ENCODE measurements at places on chromosomes 6 and 20.
A peak's percentile ranks its signal among the peaks of the same experiment; 100 is the strongest.

- DNase-seq = peak; percentile 94
Observed at GRCh38 chr20:34875642-34876405, 588 bp upstream of the ACSS2 start.

- no peak for DNase-seq
Observed at GRCh38 chr6:16800942-16801341, 39.7 kb upstream of the ATXN1 start.

DNA sequence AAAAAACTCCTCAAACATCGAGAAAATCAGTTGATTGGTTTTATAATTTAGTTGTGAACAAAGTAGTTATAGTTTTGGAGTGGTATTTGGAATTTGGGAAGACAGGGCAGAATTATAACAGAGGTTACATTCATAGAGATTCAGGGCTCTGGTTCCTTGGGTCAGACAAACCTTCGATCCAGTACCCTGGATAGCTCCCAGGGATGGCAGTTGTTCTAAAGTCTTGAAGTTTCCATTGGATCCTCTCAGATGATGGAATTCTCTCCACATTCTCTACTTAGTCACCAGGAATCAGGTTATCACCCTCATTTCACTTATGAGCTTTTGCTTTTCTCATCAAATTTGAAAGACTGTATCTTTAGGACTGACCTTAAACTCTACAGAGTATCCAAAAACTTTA, 285.1 kb downstream of the CENPW start:
- no peak for DNase-seq

DNA sequence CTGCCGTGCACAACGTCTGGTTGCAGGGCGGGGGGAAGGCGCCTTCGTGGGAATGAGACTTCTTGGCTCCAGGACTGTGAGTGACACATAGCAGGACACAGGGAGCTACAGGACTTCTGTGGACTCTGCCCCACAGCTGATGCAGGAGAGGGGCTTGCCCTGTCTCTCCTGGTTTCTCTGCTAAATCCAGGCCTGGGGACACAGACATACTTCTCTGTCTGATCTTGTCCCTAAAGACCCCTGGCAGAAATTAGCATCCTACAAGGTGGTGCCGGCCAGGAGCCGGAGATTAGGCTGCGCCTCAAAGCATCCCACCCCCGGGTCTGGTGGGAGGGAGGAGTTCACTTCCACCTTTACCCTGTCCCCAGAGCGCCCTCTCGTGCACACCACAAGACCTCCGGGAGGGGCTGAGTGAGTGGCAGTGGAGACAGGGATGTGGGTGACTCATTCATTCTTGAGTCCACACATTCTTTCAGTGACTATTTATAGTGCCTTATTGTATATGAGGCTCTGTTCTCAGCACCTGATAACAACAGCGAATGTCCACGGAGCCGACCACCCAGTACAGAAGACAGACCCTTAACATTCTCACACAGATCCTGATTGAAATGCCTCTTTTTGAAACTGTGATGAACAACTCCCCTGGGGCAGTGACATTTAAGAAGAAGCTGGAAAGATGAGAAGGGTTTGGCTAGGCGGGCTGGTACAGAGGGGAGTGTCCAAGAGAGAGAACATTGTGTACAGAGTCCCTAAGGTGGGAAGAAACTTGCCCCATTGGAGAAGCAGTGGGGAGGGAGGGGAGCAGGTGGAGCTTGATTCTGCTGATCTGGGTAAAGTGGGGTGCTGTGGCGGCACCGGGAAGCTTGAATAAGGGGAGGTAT, 39.0 kb downstream of the GMPR start:
- no peak for DNase-seq

DNA sequence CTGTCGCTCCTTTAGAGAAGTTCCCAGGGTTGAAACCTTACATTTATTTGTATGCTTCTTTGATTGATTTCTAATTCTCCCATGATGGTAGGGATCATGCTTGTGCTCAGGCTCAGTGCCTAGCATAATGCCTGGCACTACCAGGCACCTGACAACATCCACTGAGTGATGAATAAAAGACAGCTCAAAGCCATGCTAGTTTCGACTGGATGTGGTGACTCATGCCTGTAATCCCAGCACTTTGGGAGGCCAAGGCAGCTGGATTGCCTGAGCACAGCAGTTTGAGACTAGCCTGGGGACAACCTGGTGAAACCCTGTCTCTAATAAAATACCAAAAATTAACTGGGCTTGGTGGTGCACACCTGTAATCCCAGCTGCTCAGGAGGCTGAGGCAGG, 11.6 kb upstream of the CD164 start:
- DNase-seq = no peak

GRCh38 chr6:89492025-89492640, 59.2 kb downstream of the ANKRD6 start:
- DNase-seq = peak; percentile 31

- DNase-seq = peak; percentile 20
Observed at GRCh38 chr6:43013097-43013842, 476 bp downstream of the MEA1 start.

DNA sequence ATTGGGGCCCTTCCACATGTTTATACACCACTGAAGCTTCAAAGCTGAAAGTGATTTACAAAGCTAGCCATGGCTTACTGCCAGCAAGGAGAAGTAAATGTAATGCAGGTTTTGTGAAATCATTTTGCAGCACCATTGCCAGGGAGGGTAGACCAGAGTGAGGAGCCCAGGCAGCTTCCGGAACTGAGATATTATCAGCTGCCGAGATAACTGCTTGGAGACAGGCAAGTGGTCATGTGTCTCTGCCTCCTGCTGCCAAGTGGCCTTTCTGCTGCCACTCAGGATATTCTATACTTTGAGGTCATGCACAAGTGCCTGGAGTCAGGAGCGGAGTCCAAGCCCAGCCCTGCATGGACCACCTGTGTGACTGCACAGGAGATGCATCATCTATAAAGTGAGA, 160.2 kb downstream of the SYNDIG1 start:
- no peak for DNase-seq

DNA sequence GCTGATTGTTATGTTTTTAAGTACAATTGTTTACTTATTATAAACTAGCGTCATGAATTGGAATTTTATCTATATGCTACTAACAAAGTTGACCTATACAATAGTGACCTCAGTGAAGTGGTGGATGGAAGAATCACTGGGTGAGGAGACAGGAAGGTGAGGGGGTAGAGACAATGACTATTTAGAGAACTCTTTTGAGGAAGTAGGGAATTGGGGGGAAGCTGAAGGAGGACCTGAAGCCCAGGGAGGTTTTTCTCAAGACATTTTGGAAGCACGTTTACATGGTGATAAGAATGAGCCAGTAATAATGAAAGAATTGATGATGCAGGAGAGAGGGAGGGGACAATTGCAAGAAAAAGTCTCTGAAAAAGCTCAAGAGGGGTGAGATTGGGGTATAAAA, 96.4 kb downstream of the RPS12 start:
- no peak for DNase-seq

DNA sequence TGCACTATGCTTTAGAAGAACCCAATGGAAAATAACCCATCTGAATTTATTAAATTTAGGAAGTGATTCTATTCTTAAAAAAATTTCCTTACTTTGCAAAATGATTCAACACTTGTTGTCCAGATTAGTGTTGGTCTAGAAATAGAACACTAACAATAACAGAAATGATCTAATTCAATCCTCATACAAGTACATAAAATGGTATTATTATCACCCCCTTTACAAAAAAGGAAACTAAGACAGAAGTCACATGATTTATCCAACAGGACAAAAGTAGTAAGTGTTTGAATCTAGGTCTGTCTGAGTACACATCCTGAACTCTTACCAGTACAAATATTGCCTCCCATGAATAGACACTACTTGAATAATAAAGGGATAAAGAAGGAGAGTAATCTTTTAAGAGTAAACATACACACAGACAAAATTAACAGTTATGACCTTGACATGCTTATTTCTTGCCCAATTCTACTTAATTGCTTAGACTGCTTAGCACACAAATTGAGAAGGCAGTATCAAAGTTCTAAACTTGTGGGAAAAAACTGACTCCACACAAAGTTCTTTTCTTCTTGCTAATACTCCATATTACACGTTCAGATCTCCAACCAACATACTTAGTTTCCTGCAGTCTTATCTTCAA, 195.4 kb upstream of the RUNX2 start:
- DNase-seq = no peak

DNA sequence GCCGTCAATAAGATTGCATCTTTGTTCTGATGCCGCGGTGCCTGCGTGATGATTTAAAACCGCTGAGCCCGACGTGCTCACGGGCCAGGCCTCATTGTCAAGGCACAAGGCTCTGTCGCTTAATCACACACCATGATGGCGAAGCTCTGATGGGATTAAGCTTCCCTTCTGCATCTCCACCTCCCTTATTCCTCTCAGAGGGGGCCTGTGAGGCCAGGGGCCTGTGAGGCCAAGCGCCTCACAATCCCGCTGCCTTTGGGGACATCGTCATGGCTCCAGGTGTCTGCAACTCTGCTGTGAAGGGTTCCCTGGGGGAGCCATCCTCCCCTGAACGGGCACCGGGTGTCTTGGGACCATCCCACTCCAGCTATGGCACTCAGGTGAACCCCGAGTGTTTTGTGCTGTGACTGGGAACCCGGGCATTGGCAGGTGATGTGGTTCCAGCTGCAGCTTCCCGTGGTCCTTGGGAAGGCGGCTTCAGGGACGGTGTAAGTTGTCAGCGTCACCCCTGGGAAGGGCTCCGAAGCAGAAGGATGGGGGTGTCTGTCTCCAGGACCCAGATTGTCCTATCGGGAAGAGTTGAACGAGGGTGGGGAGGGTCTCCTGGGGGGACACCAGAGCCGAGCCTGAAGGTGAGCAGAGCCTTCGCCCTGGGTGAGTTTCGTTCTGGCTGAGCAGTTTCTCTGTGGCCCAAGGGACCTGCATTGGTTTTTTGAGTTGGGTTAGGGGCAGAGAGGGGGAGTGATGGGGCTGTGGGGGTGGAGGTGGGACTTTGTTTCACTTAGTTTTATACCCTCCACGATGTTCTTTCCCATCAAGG, 18.0 kb upstream of the BHLHE23 start:
- DNase-seq = no peak

DNA sequence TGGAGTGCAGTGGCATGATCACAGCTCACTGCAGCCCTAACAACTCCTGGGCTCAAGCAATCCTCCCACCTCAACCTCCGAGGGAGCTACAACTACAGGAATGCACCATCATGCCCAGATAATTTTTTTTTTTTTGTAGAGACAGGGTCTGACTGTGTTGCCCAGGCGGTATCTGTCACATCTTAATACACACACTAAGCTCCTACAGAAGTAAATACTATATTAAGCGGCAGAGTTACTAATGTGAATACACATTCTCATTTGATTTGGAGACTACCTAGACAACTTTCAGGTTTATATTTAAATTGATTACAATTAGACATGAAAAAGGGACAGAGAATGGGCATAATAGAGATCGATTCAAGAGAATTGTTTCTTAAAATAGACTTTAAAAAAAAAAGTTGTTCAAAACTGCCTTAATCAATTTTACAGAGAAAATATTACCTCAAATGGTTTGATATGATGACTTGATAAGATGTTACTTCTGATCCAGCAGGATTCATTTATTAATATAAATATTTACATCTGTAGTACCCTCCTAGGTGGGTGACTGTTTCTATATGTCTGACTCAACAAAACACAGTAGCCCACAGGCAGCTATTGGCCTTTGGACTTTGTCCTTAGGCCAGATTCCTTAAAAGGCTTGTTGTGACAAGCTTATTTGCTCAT, 7.1 kb upstream of the LOC128125822 start:
- no peak for DNase-seq

- DNase-seq = no peak
Observed at GRCh38 chr6:160388922-160389321, 40.7 kb downstream of the SLC22A3 start.

DNA sequence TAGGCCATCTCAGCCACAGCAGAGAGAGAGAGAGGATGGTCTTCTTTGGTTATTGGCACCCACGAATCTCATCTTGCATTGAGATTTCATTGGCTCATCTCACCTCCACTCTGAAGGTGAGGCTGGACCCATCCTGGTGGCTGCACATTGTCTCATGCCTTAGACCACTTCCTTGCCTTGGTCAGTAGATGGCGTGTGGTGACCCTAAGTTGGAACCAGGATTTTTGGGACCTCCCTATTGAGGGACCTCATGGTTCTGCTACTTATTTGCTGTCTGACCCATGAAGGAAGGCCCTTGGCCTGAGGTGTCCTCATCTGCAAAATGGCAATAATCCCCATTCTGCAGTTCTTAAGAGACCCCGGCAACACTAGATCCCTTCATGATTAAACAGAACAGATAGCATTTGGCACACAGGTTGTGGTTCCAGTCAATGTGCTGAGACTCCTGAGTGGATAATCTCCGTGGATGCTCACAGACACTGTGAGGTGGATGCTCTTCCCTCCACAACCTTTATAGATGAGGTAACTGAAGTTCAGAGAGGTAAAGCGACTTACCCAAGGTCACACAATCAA, 21.5 kb upstream of the AAR2 start:
- DNase-seq = no peak

DNA sequence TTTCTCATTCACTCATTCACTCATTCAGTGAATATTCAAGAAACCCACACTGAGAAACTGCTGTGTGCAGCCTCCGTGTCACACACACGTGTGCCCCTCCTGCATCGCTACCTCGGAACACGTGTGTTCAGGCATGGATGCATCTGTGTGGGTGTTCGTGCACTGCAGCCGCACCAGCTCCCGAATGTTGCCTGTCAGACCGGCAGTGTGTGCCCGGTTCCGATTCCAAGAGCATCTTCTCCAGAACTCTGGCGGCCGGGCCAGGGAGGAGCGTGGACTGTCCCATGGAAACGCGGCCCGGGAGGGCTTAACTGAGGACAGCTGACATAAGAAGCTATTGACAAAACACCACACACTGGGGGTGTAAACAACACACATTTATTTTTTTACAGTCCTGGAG, 216.0 kb downstream of the DLL1 start:
- DNase-seq = no peak

GRCh38 chr6:30781395-30781742, 37.0 kb upstream of the IER3 start:
- no peak for DNase-seq

- DNase-seq = no peak
Observed at GRCh38 chr20:15162079-15162647, 824.8 kb upstream of the FLRT3 start.

- DNase-seq = no peak
Observed at GRCh38 chr6:137869549-137870307, 2.7 kb downstream of the TNFAIP3 start.

Measured in NCI-H510A (cell line).